ENCODE measurements at places on chromosomes 7 and 10.

- peak; percentile 82 for DNase-seq
Observed at GRCh38 chr10:33306701-33307519, 27.6 kb downstream of the NRP1 start.

GRCh38 chr7:20013536-20013935, 203.6 kb downstream of the MACC1 start:
- no peak for DNase-seq

- peak; percentile 14 for DNase-seq
Observed at GRCh38 chr10:128463991-128464760, 338.0 kb upstream of the MKI67 start.

GRCh38 chr7:130228840-130229502, 21.3 kb downstream of the SSMEM1 start:
- DNase-seq = no peak

GRCh38 chr10:129973674-129974059, 9.6 kb upstream of the EBF3 start:
- DNase-seq = no peak

- DNase-seq = no peak
Observed at GRCh38 chr7:94525923-94526322, 16.3 kb downstream of the CASD1 start.

DNA sequence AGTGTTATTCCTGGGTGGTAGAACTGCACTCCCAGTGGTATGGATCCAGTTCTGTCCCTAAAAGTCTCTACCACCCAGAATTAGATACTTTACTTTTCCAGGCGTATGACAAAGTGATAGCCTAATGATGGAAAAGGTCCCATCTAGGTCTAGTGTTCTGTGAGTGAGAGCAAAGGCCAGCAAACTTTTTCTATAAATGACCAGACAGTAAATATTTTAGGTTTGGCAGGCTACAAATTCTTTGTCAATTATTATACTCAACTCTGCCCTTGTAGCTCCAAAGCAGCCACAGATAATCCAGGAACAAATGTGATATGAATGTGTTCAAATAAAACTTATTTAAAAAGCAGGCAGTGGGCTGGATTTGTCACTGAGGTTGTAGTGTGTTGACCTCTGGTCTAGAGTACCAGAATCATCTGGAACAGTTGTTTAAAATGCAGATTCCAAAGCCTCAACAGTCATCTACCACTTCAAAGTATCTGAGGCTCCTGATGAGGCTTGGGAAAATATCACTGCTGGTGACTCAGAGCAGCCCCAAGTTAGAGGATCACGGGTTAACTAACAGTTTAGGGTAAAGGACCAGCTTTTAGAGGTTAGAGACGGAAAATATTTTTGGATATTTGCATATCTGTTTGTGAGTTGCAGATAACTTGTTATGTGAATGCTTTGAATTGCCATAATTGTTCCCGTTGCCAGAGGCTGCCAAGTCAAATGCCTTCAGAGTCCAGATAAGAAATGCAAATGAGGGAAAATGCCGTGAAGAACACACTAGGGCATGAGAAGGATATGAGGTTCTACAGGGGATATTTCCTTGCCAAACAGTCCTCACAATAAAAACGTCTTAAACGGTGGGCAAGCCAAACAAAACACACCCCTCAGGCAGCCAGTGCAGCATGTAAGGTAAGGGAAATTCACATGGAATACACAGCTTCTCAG, 19.4 kb downstream of the NRAP start:
- peak; percentile 24 for DNase-seq

GRCh38 chr7:87474533-87475358, 734 bp downstream of the ABCB4 start:
- no peak for DNase-seq

GRCh38 chr7:150377196-150377595, 1.9 kb upstream of the ZNF775 start:
- no peak for DNase-seq

DNA sequence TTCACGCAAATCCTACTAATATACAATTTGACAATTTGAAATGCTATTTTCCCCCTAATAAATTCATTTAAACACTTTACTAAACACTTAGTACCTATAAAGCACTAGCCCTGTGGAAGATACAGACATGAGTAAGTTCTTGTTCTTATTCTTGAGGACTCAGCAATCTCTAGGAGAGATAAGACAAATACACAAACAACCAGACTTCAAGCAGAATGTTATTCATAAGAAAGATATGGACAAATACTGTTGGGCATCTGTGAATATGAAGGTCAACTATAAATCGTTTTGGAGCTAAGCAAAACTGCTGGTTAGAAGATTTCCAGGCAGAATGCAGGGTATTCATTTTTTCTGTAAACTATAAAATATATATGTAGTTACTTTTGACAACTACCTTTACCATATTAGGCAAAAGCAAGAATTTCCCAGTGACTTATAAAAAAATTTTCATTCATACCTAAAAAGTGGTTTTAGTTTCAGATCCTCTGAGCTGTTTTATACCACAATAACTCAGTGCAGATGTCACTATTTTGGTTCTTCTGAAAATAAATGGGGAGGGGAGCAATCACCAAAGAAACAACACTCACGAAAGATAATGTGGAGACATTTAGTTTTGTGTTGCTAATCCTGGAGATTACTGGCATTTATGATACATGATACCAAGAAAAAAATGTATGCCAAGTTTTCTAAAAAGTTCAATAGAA, 3.8 kb downstream of the VPS41 start:
- no peak for DNase-seq

GRCh38 chr7:80346704-80347103, 165.2 kb downstream of the GNAT3 start:
- DNase-seq = peak; percentile 74

DNA sequence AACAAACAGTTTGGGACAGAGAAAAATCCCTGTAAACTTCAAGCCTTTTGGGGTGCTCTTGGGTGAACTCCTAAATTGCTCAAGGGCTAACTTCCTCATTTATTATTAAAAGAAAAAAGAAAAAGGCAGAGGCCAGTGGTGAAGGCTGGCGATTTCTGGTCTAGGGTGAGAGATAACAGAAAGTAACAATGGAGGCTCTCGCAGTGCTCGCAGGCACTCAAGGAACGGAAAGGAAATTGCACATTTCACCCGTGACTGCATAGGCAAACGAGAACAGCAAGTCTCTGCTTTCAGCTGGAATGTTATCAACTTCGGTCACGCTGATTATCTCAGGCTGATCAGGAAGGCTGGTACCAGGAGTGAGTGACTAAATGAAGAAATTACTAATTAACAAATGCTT, 70.7 kb downstream of the PRKAG2 start:
- no peak for DNase-seq

- DNase-seq = no peak
Observed at GRCh38 chr7:156000601-156001396, 188.5 kb upstream of the SHH start.

DNA sequence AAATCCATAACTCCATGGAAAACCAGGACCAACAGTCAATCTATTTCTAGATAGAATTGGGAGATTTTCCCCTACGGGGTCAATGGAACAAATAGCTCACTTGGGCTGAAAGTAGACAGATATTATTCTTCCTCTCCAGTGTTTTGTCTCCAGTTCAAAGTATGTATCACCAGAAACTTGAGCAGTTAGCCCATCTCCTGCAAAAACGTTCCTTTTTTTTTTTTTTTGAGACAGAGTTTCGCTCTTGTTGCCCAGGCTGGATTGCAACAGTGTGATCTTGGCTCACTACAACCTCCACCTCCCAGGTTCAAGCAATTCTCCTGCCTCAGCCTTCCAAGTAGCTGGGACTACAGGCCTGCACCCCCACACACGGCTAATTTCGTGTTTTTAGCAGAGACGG, 390.0 kb upstream of the AUTS2 start:
- DNase-seq = no peak

- no peak for DNase-seq
Observed at GRCh38 chr10:130757821-130758489, 553.6 kb downstream of the TCERG1L start.

DNA sequence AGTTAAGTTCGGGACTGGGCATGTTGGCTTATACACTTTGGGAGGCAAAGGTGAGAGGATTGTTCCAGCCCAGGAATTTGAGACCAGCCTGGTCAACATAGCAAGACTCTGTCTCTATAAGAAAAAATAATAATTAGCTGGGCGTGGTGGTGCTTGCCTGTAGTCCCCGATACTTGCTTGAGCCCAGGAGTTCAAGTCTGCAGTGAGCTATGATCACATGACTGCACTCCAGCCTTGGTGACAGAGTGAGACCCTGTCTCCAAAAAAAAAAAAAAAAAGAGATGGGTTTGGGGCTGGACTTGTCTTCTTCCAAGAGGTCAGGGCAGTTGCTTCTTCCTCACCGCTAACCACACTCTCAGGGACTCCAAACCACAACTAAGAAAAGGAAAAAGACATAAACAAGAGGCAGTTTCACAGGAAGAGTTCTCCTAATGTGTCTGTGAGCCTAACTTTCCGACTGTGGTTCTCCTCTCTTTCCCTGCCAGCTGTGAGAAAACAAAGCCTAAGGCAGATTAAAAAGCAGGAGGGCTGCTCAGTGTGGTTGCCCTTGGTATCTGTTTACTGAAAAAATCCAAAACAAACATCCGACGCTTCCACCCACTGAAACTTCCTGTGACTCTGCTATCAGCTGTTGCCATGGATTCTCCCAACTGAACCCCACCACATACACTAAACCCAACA, 2.4 kb upstream of the SERPINE1 start:
- peak; percentile 92 for DNase-seq

DNA sequence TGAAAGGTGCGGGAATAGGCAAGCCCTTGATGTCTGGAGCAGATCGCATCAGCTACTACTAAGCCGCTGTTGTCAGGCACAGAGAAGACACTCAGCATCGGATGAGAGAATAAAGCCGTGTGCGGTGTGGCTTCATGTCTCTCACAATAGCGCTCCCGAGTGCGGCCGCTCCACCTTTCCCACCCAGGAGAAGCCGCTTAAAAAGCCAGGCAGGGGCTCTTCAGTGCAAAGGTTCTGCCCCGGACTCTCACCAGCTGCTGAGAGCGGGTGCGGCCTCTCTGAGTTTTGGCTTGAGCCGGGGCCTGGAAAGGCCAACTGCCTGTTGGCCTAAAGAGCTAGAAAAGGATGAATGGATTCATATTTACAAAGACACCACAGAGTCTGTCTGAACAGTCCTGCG, 600.6 kb downstream of the DNAJB6 start:
- DNase-seq = no peak

GRCh38 chr7:48035967-48036478, 680 bp downstream of the C7orf57 start:
- peak; percentile 49 for DNase-seq

Data from cardiac fibroblast (primary cell).